ENCODE measurements at places on chromosomes 13 and 19.

DNA sequence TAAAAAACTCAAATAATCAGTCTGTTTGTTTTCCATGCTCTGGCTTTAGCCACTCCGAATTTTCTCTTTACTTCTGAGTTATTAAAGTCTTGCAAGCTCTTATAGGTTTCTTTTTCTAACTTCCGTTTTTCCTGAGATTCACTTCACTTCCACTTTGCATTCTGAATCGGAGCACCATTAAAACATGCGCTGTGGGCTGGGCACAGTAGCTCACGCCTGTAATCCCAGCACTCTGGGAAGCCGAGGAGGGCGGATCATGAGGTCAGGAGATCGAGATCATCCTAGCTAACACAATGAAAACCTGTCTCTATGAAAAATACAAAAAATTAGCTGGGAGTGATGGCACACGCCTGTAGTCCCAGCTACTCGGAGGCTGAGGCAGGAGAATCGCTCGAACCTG lies 357.9 kb downstream of the SLITRK6 start:
- no peak for DNase-seq

- no peak for DNase-seq
Observed at GRCh38 chr19:29681422-29682235, 16.4 kb downstream of the PLEKHF1 start.

DNA sequence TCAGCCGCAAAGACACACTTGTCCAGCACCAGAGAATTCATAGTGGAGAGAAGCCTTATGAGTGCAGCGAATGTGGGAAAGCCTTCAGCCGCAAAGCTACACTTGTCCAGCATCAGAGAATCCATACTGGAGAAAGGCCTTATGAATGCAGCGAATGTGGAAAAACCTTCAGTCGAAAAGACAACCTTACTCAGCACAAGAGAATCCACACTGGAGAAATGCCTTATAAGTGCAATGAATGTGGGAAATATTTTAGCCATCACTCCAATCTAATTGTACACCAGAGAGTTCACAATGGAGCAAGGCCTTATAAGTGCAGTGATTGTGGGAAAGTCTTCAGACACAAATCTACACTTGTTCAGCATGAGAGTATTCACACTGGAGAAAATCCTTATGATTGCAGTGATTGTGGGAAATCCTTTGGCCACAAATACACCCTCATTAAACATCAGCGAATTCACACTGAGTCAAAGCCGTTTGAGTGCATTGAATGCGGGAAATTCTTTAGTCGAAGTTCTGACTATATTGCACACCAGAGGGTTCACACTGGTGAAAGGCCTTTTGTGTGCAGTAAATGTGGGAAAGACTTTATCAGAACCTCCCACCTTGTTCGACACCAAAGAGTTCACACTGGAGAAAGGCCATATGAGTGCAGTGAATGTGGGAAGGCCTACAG lies 6.8 kb downstream of the ZNF134 start:
- DNase-seq, result no peak

DNA sequence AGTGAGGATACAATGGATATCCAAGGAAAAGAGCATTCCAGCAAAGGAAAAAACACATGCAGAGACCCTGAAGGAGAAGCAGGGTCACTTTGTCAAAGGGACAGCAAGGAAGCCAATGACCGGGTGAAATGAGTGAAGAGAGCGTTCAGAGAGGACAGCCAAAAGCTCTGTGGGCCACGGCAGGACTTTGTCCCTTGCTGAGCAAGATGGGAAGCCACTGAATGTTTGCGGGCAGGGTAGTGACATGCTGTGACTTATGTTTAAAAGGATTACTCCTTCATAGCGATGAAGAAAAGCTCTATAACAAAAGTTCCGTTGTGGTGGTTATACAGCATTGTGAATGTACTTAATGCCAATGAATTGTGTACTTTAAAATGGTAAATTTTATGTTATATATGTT lies 16.5 kb downstream of the ZAR1L start:
- DNase-seq, result no peak

DNA sequence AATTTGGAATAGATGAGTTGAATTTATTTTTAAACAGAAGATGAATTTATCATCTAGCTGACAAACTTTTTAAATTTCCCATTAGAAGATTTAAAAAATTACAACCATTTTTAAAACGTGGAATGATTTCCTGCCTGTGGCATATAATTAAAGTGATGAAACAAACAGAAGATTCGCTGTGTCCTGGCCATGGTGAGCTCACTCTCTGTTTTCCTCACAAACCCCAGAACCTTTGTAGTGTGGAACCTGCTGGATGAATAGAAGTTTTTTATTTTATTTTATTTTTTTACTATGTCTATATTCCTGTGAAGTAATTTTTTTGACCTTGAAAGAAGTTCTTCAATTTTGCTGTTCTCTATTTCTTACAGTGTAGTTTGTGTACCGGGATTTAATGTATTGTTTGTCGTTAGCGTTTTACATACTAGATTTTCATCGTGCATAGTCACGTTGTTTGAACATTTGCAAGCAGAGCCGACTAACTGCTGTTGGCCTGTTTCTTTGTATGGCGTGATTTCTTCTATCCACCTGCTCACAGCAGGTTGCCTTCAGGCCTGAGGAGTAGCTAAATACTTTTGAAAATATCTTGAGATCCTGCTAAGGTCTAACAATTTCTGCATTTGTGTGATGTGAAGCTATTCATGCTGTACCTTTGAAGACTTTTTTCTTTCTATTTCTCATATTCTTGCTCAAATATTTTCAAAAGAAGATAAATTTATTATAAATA lies 149.2 kb downstream of the GGACT start:
- no peak for DNase-seq

DNA sequence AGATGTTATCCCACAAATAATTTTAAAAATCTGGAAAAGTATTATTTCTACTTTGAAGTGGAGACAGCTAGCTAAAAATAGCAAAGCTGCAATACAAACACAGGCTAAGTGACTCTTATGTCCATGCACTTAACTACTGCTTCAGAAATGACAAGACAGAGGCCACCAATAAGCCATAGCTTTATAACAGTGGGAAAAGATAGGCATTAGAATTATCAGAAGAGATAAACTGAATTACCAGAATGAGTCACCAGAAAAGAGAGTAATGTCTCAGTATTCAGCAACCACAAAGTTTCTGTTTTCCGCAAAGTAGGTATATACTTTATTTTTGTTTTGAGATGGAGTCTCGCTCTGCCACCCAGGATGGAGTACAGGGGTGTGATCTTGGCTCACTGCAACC lies 17.1 kb downstream of the CLN5 start:
- no peak for DNase-seq

DNA sequence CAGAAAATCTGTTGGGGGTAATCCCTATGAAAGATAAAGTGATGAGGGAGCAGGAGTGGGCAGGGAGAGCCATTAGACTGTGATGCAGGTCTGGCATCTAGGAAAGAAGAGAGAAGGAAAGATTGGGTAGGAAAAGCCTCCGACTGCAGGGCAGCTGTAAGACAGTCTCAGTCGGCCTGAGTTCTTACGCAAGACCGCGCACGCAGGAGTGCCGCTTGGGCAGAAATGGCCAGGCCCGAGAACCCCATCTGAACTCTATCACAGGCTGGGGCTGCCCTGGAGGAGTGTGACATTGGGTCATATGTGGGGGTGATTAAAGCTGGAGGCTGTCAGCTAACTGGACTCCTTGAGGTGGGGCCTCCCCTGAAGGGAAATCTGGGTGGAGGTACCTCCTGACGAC lies 13.9 kb upstream of the FBXL3 start:
- no peak for DNase-seq

GRCh38 chr13:45100573-45101262 lies 19.6 kb upstream of the GTF2F2 start:
- no peak for DNase-seq

DNA sequence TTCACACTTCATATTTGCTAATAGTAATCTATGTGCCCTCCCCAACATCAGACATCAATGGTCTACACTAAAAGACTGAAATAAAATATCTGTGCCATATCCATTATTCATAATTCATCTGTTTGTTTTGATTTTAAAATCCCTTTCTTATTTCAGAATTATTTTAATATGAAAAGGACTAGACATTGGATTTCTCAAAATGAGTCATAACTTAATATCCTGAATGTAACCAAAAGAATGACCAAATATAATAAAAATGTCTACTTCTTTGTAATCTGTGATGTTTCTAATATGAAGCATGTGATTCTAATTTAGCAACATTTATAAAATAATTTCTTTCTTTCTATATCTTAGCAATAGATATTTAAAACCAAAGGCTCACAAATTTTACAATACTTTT lies 64.9 kb downstream of the MZT1 start:
- no peak for DNase-seq
